ENCODE measurements at places on chromosomes 5 and 9. TPM values are rescaled to one million over a fixed set of nuclear protein-coding genes. Genes with fewer than 3 reads are reported as not detected.

Gene LCP2
- total RNA-seq: 0.09 TPM

Gene COL23A1
- 0.16 TPM for total RNA-seq

Gene PRRT1B
- total RNA-seq: not detected

Gene PDE6A
- 0.17 TPM for total RNA-seq

GRCh38 chr5:14131855-14132503 is 11.2 kb upstream of the TRIO start:
- no peak for DNase-seq

- no peak for DNase-seq
Observed at GRCh38 chr5:174624733-174625522, 99.5 kb upstream of the MSX2 start.

DNA sequence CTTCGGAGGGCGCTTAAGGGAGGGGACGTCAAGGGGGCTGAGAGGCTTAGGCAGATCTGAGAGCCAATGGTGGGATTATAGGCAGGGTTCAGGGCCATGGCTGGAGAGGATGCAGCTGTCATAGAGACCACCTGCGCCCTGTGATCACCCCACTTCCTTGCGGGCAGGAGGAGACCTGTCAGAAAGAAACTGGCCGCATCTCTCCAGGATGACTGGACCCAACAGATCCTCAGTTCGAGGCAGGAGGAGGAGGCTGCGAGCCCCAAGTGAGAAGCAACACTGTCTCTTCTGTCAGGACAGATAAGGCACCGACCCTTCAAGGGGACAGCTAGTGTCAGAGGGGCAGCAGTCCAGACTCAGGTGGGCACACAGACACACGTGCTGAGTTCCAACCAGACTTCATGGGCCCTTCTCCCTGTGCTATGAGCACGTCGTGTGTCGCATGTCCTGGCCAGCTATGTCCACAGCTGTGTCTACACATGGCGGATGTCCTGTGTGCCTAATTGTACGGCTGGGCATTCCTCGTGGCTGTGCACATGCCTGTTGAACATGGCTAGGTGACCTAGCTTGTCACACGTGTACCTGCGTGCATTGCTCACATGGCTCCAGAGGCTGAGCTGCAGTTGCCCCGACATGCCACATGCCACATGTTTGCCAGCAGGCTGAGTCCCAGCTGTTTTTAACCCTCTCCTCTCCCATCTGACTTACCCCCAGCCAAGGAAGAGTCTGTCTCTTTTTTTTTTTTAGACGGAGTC is 583 bp upstream of the AQP3 start:
- DNase-seq: no peak

GRCh38 chr5:9174446-9174845 is 371.4 kb downstream of the SEMA5A start:
- DNase-seq: no peak
